ENCODE measurements at places on chromosomes 7 and 10. TPM values are rescaled to one million over a fixed set of nuclear protein-coding genes. Genes with fewer than 3 reads are reported as not detected.

GRCh38 chr7:114107522-114107921 lies 188.7 kb upstream of the PPP1R3A start:
- no peak for DNase-seq

- peak; percentile 62 for DNase-seq
These were observed 98.8 kb upstream of the COL1A2 start for GRCh38 chr7:94295850-94296249.

DNA sequence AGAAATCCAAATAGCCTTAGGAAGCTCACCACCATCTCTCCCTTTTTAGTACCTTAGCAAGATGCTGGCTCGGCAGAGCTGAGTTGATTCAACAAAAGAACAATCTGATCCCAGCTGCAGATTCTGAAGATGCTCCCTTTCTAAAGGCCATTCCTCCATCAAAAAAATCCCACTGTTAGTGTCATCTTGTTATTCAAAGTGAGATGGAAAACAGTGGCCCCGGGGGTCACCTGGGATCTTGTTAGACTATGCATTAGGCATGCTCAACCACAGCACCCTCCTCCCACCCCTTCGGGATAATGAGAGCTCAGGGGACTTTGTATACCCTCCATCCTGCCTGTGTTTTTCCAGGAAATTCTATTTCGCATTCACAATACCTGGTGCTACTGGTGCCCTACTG lies 2.4 kb downstream of the NCAPG2 start:
- DNase-seq: no peak

- no peak for DNase-seq
These were observed 24.2 kb downstream of the WIPI2 start for GRCh38 chr7:5214236-5214635.

GRCh38 chr7:83524277-83525075 lies 124.5 kb downstream of the SEMA3E start:
- no peak for DNase-seq

DNA sequence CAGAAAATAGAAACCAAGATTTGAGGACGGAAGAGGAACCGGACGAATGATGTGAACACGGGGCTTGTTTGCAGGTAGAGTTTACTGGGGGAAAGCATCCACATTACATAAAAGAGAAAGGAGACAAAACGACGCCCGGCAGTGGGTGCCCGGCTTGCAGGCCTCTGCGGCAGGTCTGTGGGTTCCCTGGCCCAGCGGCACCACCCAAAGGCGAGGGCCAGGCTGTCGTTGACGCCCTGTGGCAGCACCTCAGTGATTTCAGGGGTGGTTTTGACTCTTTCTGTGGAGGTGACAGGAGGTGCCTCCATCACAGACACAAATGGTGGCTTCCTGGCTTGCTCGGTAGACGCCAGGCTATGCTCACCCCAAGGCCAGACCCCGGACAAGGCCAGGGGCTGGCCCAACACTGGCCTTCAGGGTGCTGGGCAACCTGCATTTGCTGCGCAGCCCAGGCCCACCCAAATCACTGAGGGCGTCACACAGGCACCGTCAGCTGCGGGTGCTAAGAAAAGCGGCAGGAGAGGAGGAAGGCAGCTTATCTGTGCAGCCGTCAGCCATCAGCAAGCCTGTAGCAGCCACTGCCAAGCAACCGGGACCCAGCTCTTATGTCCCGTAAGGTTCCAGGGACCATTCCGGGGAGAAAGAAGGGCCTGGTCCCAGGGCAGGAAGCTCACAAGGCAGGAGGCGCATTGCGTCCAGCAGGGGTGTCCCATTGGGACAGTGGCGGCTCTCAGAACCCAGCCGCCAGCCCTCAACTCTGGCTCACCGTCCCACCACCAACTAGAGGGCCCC lies 230.3 kb downstream of the PTPRN2 start:
- no peak for DNase-seq

DNA sequence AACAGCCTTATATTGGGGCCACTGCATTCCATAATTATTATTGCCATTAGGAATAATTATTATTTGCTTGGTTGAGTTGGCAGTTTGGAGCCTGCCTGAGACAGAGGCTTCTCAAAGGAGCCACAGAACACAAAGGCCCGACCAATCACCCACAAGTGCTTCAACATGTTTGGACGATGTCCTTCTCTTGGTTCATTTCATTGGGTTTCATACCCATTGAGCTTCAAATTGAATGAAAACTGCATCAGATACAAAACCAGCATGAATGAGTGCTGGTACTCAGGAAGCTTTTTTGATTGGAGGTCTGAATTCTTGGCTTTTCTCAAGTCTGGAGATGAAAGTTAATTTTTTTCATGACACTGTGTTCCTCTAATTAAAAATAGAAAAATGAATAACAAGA lies 168.3 kb downstream of the CREB5 start:
- DNase-seq: no peak

DNA sequence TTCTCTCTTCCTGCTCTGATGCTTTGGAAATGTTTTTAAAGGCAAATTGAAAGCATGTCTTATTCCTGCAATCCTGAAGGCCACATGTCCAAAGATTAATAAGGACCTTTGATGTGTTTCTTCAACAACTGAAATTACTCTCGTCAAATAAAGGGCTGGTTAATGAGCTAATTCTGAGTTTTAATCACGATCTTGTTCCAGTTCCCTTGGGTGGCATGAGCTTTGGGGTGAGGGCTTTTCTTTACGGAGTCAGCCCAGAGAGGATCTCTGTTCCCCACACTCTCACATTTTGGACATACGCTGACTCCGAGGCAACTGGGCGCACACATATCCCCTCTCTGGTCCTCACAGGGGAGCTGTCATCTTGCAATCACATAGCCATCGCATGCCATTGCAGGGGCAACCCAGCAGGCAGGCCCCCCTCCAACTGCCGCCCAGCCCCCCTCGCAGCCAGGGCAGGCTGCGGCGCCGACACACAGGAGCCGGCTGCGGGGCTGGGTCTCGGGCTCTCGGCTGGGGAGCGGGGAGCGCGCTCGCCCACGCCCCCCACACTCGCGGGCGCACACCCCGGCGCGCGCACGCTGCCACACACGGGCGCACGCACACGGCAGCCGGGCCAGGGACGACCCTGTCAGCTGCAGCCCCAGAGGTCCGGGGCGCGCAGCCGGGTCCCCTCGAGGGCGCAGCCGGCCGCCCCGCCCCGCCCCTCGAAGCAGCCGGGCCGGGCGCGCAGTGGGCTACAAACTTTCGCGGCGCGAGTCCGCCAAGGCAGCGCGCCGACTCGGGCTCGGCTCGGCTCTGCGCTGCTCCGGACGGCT lies at the start of gene GDF10:
Gene GDF10 (plus strand): TSS at position 587 of the 818 bp plus-strand sequence. CDS start 455 bp downstream, outside the sequence.
- no peak for DNase-seq

DNA sequence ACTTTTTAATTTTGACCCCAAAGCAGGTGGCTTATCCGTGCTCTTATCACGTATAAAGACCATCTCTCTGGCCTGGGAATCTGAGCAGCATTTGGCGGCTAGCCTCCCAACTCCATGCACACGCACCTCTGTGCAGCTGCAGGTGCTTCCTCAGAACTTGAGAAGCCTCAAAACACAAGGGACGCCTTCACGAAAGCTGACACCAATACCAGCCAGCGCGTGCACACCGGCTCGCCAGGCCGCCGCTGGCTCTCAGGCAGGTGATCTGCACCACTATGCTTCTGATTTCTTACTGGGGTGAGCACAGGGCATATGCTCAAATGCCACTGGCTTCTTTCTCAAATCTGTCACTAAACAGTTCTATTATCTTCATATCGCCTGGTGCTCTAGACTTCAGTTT lies 145.0 kb downstream of the PARD3 start:
- DNase-seq: no peak

- DNase-seq: no peak
These were observed 281.0 kb downstream of the ABCA13 start for GRCh38 chr7:48452218-48452617.

DNA sequence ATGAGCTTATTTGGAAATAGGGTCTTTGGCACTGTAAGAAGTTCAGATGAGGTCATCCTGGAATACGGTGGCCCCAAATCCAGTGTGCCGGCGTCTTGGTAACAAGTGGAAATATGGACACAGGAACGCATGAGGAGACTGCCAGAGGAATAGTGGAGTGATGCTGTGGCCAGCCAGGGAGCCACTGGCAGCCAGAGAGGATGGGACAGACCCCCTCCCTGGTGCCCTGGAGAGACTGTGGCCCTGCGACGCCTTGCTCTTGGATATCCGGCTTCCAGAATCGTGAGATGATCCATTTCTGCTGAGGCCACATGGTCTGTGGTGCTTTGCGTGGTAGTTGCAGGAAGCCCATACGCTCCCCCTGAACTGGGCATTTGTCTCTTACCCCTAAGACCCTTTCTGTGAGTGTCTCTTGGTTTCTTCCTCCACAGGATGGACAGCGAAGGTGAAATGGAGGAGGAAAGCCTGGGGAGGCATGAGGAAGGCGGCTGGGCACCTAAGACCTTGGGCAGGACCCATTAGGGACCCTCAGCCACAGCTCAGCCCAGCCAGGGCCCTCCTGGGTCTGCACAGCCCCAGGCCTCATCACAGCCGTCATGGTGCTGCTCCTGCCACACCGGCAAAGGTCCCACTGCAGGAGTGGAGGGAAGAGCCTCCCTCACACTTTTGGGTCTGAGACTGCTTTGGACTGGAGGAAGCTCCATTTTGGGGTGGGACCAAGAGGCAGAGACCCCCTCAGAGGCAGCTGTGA lies 53.6 kb downstream of the INSIG1 start:
- DNase-seq: no peak

DNA sequence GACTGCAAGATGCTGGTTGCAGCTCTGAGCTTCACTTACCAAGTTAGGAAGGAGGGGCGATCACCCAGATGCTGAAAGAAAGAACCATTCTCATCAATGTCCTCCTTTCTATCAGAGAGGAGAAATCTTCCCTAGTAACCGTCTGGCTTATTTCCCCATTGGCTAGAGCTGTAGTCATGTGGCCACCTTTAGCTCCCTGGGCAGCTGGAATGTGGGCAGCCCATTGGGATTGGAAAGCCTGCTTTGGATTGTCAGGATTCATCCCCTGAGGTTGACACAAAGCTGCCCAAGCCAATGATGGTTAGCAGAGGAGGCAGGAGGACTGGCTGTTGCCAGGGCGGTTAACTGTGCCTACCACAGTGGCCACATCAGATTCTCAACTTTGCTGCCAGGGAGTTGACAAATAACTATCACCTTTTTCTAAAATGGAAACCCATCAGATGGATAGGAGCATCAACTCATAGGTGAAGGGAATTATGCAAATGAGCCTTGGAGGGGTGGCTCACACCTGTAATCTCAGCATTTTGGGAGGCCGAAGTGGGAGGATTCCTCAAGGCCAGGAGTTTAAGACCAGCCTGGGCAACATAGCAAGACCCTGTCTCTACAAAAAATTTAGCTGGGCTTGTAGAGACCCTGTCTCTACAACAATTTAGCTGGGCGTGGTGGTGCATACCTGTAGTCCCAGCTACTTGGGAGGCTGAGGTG lies 206.4 kb upstream of the GALNT17 start:
- DNase-seq: no peak

DNA sequence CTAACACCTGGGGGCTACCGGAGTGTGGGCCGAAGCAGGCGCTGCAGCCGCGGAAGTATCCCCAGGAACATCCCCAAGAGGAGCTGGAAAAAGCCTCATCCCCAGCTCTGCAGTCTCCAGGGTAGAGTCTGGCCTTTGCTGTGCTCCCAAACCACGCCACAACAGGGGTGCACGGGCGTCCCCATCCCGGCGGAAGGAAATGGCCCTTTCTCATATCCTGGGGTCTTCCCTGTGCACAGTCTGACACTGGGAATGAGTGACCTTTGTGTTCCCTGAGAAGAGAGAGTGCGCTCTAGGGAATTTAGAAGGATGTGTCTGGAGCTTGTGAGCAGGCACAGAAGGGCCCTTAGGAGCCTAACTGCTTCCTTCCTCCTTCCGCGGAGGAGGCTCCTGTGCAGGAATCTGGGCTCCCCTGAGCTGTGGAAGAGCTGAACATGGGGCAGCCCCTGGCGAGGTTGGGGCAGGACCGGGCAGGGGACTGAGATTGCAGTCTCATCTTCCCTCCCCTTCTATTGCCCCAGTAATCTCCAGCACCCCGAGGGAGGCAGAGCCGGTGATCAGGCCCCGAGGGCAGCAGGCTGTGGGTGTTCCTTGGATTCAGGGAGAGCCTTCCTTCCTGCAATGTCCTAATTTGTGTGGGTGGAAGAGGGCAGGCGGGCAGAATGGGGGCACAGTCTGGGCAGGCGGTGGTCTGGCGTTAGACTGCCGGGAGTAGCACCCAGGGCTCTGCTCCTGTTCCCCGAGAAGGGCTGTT lies 1.3 kb downstream of the REPIN1 start:
- DNase-seq: no peak

- DNase-seq: no peak
These were observed 131.9 kb downstream of the CALCR start for GRCh38 chr7:93442478-93443224.

DNA sequence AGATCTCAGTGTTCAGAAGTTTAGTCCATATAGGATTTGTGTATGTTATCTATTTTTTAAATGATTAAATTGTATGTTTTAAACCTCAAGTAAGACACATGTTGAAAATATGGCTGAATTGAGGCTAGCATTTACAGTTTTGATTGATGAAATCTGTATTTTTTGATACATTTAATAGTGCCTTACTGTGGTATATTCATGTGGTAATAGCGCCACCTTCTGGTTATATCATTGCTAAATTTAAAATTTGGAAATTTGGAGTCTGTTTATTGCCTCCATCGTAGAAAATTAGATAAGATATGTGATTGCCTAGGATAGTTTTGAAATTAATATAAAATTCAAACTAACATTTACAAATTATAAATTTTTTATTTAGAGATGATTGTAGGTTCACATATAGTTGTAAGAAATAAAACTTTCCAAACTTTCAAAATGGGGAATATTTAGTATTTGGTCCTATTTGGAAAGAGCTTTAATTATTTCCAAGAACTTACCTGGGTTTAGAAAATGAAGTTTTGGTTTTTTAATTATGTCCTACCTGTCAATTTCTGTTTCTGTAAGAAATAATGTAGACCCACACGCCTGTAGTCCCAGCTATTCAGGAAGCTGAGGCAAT lies 19.1 kb upstream of the ARMS2 start:
- peak; percentile 15 for DNase-seq

DNA sequence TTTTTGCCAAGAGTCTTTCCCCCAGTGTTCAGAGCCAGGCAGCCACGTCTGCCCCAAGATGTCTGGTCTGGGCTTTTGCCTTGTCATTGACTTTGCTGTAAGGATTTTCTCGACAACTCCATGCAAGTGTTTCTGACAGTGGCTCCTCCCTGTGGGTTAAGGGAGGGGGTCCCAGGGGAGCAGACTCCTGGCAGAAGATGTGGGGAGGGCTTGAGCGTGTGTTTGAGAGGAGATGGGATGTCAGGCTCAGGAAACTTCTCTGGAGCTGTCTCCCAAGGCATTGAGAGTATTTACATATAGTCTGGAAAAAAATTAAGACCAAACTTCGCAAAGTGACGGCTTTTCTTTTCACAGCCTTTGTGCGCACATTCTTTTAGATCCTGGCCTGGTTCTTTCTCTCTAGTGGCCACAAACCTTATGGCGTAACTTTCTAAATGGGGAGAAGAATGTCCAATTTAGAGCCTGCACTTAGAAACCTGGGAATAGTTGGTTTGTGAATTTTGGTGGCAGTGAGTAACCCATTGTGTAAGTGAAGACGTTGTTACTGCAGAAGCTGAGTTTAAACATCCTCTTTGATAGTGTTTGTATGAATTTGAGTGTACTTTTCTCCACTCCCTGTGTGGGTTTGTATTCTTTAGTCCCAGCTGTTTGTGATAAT lies 201.5 kb downstream of the LRMDA start:
- DNase-seq: no peak

The RNF32 gene
- polyA plus RNA-seq: 0.32 TPM

The PIK3CG gene
- 0.82 TPM for polyA plus RNA-seq

The CYP2C19 gene
- polyA plus RNA-seq: 0.06 TPM

The ZKSCAN5 gene
- 6.7 TPM for polyA plus RNA-seq

The RPA3 gene
- 18.3 TPM for polyA plus RNA-seq

The MYO1G gene
- polyA plus RNA-seq: 3.6 TPM

The CALCR gene
- polyA plus RNA-seq: not detected

The LRRTM3 gene
- polyA plus RNA-seq: 0.30 TPM
